Activated T-helper 1 cell treated with anti-CD3 and anti-CD28 coated beads, Interleukin-12 subunit alpha, Interleukin-12 subunit beta, Interleukin-2, Interleukin-4 antibody, amounts not matched to agents 30 ng/mL and 10 ng/mL and 1 ng/mL, durations not matched to agents 14 hours and 24 hours and 36 hours (primary cell): ENCODE measurements at places on chromosomes 4 and X. TPM values are rescaled to one million over a fixed set of nuclear protein-coding genes. Genes with fewer than 3 reads are reported as not detected.

GRCh38 chrX:76155786-76156185, 17.1 kb upstream of the PBDC1 start:
- peaks cover 4% of the 10 kb centered on the region for H3K27me3 ChIP-seq
- H3K4me1 ChIP-seq, result no peaks in the 10 kb centered on the region
- H3K27ac ChIP-seq, result no peak overlapping the region
- H3K4me3 ChIP-seq, result no peak overlapping the region
- no peak for DNase-seq

DNA sequence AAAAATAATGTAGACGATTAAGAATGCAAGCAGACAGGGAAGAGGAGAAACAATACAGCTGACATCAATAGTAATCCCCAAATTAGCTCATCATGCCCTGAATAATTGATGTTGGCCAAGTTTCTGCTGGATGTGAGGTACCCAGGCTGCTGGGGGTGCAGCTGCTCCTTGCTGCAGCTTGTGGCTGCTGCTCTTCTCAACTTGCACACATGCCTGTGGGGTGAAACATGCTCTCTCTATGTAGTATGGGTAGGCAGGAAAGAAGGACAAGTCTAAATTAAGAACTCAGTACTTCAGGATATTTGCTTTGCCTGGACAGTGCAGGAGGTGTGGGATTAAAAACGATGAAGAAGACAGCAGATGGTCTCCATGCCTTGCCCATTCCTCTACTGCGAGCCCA, 16.7 kb downstream of the EDA2R start:
- H3K27ac ChIP-seq, result no peak overlapping the region
- no peaks in the 10 kb centered on the region for H3K27me3 ChIP-seq
- H3K4me3 ChIP-seq, result no peak overlapping the region
- no peak for DNase-seq
- H3K4me1 ChIP-seq, result peaks cover under 1% of the 10 kb centered on the region

DNA sequence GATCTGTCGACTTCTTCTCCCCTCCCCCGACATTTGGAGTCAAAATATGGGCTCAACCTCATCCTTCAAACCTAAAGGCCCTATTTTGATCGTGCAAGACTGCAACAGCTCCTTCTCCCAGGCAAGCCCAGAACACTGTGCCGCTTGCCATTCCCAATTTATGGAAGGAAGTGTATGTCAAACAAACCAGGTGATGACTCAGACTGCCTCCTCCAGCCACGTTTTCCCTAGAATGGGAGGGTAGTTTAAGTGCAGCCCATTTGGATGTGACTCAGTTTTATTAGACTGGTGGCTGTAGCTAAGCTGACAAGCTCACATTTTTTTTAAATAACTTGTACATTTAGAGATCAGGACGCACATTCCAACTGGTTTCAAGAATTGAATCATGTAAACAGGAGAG, 570.4 kb upstream of the DIPK2B start:
- no peak for DNase-seq
- peaks cover 59% of the 10 kb centered on the region for H3K4me1 ChIP-seq
- H3K36me3 ChIP-seq, result peaks cover 43% of the 10 kb centered on the region
- H3K27me3 ChIP-seq, result no peaks in the 10 kb centered on the region
- peak overlapping the region; percentile 98 for H3K27ac ChIP-seq
- peak overlapping the region; percentile 85 for H3K4me3 ChIP-seq

- H3K36me3 ChIP-seq, result no peaks in the 10 kb centered on the region
- no peaks in the 10 kb centered on the region for H3K27me3 ChIP-seq
- no peak for DNase-seq
- no peak overlapping the region for H3K27ac ChIP-seq
- no peak overlapping the region for H3K4me3 ChIP-seq
- no peaks in the 10 kb centered on the region for H3K4me1 ChIP-seq
Observed at GRCh38 chrX:105116486-105116885, 104.0 kb downstream of the TEX13A start.

- H3K4me1 ChIP-seq, result peaks cover 6% of the 10 kb centered on the region
- no peak for DNase-seq
- peaks cover 17% of the 10 kb centered on the region for H3K27me3 ChIP-seq
- no peak overlapping the region for H3K27ac ChIP-seq
- no peaks in the 10 kb centered on the region for H3K36me3 ChIP-seq
Observed at GRCh38 chr4:170089274-170089667, 485 bp downstream of the AADAT start.

DNA sequence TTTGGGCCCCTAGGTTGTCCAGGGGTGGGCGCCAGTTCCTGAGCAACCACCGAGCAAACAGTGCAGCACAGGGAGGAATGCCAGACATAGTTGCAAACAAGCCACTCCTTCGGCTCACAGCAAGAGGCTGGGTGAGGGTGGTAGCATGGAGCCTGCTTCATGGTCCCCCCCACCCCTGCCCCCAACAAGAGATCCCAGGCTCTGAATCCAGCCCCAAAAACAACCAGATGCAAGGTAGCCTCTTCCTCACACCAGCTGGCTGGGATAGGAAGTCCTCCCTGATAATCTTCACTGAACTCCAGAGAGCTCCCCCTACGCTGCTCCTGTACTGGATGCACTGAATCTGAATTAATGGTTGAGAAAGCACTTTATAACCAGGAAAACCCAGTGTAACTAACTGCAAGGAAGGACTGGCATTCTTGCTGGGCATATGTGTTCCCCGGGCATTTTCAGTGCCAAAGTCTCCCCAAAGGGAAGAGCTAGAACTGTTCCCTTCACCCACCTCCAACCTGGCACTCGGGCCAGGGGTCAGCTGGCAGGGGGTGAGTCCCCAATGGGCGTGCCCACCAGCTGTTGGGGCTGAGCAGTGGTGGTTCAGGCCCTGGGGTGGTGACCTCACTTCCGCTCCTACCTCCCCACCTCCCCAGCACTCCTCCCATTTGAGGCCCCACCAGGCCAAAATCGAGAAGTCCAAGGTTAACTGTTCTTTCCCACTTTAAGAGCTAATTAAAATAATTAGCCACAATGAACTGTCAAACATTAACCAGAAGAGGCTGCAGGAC, 1.5 kb downstream of the ELF4 start:
- H3K36me3 ChIP-seq, result peaks cover 3% of the 10 kb centered on the region
- no peak for DNase-seq
- peak overlapping the region; percentile 92 for H3K27ac ChIP-seq
- H3K4me3 ChIP-seq, result peak overlapping the region; percentile 93
- no peaks in the 10 kb centered on the region for H3K27me3 ChIP-seq
- peaks cover 15% of the 10 kb centered on the region for H3K4me1 ChIP-seq

- no peak overlapping the region for H3K27ac ChIP-seq
- H3K4me1 ChIP-seq, result peaks cover 17% of the 10 kb centered on the region
- peaks cover 57% of the 10 kb centered on the region for H3K27me3 ChIP-seq
- H3K36me3 ChIP-seq, result no peaks in the 10 kb centered on the region
Observed at GRCh38 chr4:42399393-42399792, 2.1 kb downstream of the SHISA3 start.

DNA sequence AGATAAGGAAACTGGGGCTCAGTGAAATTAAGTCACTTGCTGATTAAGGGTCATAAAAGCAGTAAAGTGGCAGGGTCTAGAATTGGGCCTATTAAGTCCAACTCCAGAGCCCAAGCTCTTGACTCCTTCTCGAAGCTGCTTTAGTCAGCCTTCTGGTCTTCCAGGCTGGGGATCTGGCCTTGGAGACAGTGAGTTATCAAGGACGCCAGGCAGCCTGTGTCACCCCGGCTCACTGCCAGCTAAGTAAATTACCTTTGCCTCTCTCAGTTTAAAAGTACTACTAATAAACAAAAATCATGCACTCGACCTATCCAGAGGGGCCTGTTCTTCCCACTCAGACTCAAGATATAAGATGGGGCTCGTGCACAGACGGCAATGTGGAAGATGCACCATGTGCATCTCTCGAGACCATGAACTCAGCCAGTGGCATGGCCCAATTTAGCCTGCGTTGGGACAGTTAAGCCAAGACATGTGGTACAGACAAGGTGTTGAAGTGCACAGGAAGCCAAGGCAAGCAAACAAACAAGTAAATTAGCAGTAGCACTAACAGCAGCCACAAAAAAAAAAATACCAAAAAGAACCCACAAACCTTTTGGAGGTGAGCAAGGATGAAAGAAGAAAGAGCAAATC, 62.0 kb upstream of the MAP3K15 start:
- peaks cover 35% of the 10 kb centered on the region for H3K36me3 ChIP-seq
- H3K27me3 ChIP-seq, result no peaks in the 10 kb centered on the region
- peak overlapping the region; percentile 61 for H3K27ac ChIP-seq
- DNase-seq, result no peak
- peaks cover 17% of the 10 kb centered on the region for H3K4me1 ChIP-seq

DNA sequence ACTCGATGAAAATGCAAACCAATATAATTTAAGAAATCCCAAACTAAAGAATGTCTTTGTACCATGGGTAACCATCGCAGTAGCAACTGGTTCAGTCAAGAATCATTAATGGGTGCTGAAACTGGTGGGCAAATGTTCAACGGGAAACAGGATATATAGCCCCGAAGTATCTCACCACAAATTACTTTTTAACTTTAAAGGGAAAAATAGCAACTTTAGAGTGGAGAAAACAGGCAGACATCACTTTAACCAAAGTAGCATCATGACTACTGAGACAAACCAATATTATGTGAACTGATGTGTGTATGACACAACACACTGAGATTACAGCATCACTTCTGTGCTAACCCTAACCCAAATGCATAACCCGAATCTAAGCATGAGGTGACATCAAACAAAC, 33.8 kb upstream of the SLAIN2 start:
- DNase-seq, result no peak
- H3K27ac ChIP-seq, result no peak overlapping the region
- no peak overlapping the region for H3K4me3 ChIP-seq
- no peaks in the 10 kb centered on the region for H3K4me1 ChIP-seq
- no peaks in the 10 kb centered on the region for H3K36me3 ChIP-seq

DNA sequence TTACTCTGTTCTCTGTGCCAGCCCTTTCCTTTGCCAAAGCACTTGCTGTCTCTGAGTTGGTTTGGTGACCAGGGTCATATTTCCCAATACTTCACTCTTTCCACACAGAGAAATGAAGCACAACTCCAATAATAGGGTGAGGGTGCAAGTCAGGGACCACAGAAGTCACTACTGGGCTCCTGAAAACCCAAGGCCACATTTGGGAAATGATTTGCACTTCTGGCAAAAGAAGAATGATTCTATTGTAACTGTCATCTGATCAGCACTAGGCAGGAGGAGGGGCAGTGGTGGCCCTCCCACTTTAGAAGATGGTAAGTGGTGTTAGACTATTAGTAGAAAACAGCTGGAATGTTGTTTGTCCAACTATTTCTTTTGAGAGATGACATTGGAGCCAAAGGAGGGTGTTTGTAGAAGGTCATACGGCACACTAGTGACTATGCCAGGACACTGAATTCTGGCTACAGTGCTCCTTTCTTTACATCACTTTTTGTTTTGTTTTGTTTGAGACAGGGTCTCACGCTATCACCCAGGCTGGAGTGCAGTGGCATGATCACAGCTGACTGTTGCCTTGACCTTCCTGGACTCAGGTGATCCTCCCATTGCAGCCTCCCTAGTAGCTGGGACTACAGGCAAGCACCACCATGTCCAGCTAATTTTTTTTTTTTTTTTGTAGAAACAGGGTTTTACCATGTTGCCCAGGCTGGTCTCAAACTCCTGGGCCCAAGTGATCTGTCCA, 10.8 kb upstream of the HADH start:
- peaks cover 2% of the 10 kb centered on the region for H3K36me3 ChIP-seq
- H3K27me3 ChIP-seq, result no peaks in the 10 kb centered on the region
- no peak for DNase-seq
- H3K4me3 ChIP-seq, result no peak overlapping the region

- H3K27me3 ChIP-seq, result no peaks in the 10 kb centered on the region
- H3K4me3 ChIP-seq, result no peak overlapping the region
- H3K4me1 ChIP-seq, result no peaks in the 10 kb centered on the region
- no peak for DNase-seq
- H3K27ac ChIP-seq, result no peak overlapping the region
Observed at GRCh38 chrX:2875798-2876399, 47.2 kb downstream of the GYG2 start.

DNA sequence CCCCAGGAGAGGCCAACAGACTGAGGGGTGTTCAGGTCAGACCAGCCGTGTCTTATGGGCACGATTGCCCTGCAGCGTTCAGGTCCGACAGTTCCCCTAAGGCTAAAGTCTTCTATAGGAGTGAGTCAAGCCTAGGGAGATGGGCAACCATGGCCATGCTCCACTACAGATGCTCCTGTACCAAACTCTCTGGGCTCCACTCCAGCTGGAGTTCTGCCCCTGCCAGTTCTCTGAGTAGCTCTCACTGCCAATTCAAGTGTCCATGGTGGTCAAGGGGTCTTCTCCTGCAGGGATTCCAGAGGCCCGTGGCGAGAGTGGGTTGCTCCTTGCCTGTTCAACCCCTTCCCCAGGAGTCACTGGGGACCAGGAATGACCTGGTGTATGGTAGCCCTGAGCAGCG, 38.2 kb downstream of the BEX3 start:
- no peaks in the 10 kb centered on the region for H3K36me3 ChIP-seq
- H3K27me3 ChIP-seq, result no peaks in the 10 kb centered on the region
- no peak overlapping the region for H3K4me3 ChIP-seq
- no peak for DNase-seq
- no peak overlapping the region for H3K27ac ChIP-seq

GRCh38 chr4:41192136-41192535, 22.2 kb downstream of the APBB2 start:
- peaks cover 2% of the 10 kb centered on the region for H3K27me3 ChIP-seq
- H3K36me3 ChIP-seq, result no peaks in the 10 kb centered on the region
- H3K4me3 ChIP-seq, result no peak overlapping the region

- no peak overlapping the region for H3K4me3 ChIP-seq
- H3K27ac ChIP-seq, result no peak overlapping the region
- DNase-seq, result no peak
- H3K36me3 ChIP-seq, result no peaks in the 10 kb centered on the region
- no peaks in the 10 kb centered on the region for H3K27me3 ChIP-seq
Observed at GRCh38 chrX:69031181-69031580, 134.1 kb downstream of the PJA1 start.

GRCh38 chr4:143282211-143282707, 54.4 kb upstream of the GAB1 start:
- no peaks in the 10 kb centered on the region for H3K36me3 ChIP-seq
- H3K27ac ChIP-seq, result no peak overlapping the region
- peaks cover 4% of the 10 kb centered on the region for H3K27me3 ChIP-seq
- DNase-seq, result no peak

DNA sequence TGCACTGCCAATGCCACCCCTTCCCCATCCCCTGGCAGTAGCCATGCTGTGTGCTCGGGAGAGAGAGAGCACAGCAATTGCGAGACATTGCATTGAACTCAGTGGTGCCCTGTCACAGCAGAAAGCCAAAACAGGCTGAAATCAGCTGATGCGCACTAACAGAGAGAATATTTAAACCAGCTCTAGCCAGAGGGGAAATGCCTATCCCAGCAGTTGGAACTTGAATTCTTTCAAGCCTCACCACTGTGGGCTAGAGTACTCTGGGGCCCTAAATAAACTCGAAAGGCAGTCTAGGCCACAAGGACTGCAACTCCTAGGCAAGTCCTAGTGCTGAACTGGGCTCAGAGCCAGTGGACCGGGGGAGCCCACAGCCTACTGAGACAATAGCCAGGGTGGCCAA, 17.7 kb upstream of the RP2 start:
- no peak for DNase-seq
- H3K36me3 ChIP-seq, result no peaks in the 10 kb centered on the region
- no peaks in the 10 kb centered on the region for H3K4me1 ChIP-seq

- H3K27me3 ChIP-seq, result no peaks in the 10 kb centered on the region
- no peaks in the 10 kb centered on the region for H3K36me3 ChIP-seq
- no peaks in the 10 kb centered on the region for H3K4me1 ChIP-seq
- no peak for DNase-seq
Observed at GRCh38 chr4:126182336-126182735, 867.6 kb downstream of the FAT4 start.

The HAND2 gene
- total RNA-seq, result not detected in 2 replicates

The FRMPD4 gene
- total RNA-seq, result not detected in 2 replicates

The TRO gene
- 0.78 and 1.3 TPM in 2 replicates for total RNA-seq

The PABPC4L gene
- total RNA-seq, result not detected in 2 replicates

The DHRSX gene
- 26.3 and 27.4 TPM in 2 replicates for total RNA-seq

The STK32B gene
- not detected in 2 replicates for total RNA-seq

The PLS3 gene
- total RNA-seq, result 1.4 TPM in 2 replicates
